ENCODE measurements at places on chromosomes 4 and X.

DNA sequence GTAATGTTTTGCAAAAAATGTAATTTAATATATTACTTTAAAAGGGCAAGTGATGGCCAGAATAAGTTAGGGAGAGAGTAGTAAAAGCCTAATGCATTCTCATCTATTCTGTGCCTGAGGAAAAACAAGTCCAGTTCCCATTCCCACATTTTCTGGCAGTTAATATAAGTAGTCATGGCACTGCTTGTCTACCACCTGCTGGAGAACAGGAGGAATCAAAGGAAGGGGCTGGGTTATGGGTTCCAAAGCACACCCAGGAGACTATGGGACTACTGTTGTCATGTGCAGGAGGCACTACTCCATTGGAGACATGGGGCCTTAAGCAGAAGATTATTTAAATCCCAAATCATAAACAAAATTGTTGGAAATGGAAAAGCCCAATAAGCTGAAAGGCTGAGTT lies 2618.6 kb downstream of the ARAP2 start:
- no peak for DNase-seq

- DNase-seq: no peak
These were observed 10.7 kb upstream of the TMEM164 start for GRCh38 chrX:109992203-109992602.

GRCh38 chr4:78293348-78293747 lies 236.2 kb downstream of the FRAS1 start:
- no peak for DNase-seq

DNA sequence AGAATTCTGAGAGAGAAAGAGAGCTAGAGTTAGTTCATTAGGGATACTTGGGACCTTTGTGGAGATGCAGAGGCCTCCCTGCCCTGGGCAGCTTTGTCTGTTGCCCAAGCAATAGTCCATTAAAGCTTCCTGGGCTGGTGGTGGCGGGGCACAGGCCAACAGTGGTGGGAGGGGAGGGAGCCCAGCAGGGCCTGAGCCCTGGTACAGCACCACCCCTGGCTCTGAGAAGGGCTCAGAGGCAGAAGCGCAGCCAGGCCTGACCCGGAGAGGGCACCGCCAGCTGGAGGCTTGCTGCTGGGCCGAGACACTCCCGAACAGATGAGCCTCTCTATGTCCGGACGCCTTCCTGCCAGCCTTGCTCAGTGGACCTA lies 65.3 kb downstream of the EFNB1 start:
- no peak for DNase-seq

- no peak for DNase-seq
These were observed 23.1 kb upstream of the NAP1L5 start for GRCh38 chr4:88720451-88721428.

GRCh38 chr4:100149190-100149589 lies 41.1 kb downstream of the DDIT4L start:
- DNase-seq: no peak

GRCh38 chr4:102335616-102336015 lies 9.7 kb downstream of the SLC39A8 start:
- DNase-seq: no peak

GRCh38 chr4:116880625-116881024 lies 204.8 kb downstream of the TRAM1L1 start:
- no peak for DNase-seq

- no peak for DNase-seq
These were observed 92.3 kb upstream of the LCORL start for GRCh38 chr4:18113710-18114331.

- no peak for DNase-seq
These were observed 46.0 kb upstream of the CLNK start for GRCh38 chr4:10730590-10730989.

- no peak for DNase-seq
These were observed 100.9 kb downstream of the GASK1B start for GRCh38 chr4:158071931-158072330.

- no peak for DNase-seq
These were observed 41.3 kb downstream of the WDR1 start for GRCh38 chr4:10075158-10075863.

Data from activated naive CD4-positive, alpha-beta T cell treated with anti-CD3 and anti-CD28 coated beads, Interleukin-2, amount 10 ng/mL, durations not matched to agents 7 days and 5 days (primary cell).